ENCODE measurements at places on chromosomes 13 and 19.

DNA sequence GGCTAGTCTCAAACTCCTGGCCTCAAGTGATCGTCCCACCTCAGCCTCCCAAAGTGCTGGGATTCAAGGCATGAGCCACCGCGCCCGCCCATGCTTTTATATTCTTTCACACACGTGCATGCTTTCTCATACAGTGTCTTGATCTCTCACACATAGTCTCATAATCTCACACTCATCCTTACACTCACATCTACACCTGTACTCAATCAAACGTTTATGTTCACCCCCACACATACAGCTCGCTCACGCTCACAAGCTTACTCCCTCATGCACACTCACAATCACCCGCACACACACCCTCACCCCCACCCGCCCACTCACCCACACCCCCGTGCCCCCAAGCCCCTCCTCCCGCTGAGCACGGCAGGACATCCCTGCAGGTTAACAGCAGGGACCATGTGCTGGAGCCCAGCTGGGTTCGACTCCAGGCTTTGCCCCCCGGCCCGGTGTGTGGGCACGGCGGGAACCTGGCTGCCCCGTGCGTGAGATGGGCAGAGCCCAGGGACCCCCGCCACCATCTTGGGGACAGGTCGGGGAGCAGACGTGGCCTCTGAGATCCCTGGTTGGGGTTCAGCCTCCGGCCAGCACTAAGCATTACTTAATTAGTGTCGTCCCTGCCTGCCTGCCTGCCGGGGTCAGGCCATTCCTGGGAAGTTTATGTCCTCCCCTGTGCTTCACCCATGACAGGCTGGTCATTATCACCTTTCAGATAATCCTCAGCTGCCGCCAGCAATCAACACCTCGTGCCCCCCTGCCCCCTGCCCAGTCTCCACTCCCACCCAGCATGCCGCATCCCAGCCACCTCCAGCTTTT is 11.4 kb downstream of the SBK2 start:
- DNase-seq = no peak

DNA sequence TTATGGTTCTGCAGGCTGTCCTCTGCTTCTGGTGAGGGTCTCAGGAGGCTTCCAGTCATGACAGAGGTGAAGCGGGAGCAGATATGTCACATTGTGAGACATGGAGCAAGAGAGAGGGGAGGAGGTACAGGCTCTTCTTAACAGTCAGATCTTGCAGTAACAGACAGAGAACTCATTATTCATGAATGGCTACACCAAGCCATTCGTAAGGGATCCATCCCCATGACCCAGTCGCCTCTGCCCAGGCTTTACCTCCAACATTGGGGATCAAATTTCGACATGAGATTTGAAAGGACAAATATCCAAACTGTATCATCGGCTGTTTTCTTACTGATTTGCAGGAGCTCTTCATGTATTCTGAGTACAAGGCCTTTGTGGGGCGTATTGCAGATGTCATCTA is 21.7 kb downstream of the ZNF507 start:
- no peak for DNase-seq

GRCh38 chr13:47413112-47413511 is 516.3 kb upstream of the HTR2A start:
- DNase-seq = no peak

GRCh38 chr19:46195104-46195503 is 34.4 kb upstream of the IGFL1 start:
- no peak for DNase-seq

GRCh38 chr19:27652281-27652680 is 1560.7 kb downstream of the UQCRFS1 start:
- no peak for DNase-seq

DNA sequence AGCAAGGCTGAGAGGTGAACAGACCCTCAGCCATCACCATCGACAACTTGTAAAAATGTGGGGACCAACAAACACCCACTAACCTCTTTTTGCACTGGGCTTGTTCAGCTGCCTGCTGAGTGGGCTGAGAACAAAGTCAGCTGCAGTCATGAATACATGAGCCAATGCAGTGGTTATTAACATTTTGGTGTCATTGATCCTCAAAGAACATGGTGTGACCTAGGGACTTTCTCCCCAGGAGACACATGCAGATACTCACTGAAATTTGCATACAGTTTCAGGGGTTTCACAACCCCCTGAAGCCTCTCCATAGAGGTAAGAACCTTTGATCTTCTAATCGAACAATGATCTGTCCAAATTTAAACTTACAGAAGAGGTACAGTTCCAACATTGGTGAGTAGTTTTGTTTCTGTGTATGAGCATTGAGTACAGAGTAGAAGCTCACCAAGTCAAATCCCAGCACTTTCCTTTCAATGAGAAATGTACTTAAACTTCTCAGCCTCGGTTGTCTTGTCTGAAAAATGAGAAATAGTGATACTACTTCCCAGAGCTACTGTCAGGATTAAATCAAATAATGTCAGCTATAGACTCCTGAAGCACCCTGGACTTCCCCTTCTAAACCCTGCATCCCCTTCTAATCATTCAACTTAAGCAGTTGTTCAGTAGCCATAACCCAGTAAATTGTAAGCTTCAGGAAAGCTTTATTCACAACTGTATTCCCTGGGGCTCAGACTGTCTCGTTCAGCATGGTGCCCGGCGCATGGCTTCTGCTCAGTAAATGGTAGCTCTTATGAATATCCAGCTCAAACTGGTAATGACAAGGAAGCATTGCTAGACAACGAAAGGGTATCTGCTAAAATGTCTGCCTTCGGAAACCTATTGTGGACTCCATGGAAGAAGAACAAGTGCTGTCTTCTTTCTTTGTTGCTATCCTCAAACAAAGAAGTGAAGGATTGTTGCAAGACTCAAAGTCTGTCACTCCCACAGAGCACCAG is 148.7 kb downstream of the FOXO1 start:
- no peak for DNase-seq
